SW 1271 (cell line): ENCODE measurements at places on chromosomes 6 and 20.

- no peak for DNase-seq
These were observed 102.1 kb downstream of the KCNB1 start for GRCh38 chr20:49380337-49380780.

DNA sequence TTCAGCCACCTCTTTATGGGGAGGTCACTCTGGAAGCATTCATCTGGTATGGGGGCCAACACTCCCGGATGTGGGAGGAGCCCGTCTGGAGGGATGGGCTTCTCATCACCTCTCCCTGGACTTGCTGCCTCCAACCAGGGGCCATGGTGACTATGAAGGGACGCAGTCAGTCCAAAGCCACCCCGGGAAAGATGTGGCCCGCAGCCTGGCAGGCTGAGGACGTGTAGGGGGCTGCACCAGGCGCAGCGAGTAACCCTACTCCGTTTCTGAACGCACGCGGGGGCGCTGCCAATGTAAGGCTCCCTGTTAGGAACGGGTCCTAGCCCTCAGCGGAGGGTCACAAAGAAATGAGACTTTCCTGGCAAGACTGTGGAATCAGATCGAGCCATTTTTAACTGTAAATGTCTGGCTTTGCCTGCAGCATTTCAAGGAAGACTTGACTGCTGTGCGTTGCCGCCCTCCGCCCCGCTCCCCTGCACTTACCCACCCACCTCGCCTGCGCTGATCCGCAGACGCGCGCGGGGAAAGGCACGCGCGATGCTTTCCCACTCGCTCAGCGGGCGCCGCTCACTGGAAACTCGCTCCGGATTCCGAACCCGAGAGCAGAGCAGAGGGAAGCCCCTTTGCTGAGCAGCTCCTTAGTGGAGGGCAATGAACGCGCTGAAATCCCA lies 55.1 kb downstream of the IL20RA start:
- no peak for DNase-seq

GRCh38 chr6:4736371-4736873 lies 39.8 kb upstream of the CDYL start:
- DNase-seq = no peak

DNA sequence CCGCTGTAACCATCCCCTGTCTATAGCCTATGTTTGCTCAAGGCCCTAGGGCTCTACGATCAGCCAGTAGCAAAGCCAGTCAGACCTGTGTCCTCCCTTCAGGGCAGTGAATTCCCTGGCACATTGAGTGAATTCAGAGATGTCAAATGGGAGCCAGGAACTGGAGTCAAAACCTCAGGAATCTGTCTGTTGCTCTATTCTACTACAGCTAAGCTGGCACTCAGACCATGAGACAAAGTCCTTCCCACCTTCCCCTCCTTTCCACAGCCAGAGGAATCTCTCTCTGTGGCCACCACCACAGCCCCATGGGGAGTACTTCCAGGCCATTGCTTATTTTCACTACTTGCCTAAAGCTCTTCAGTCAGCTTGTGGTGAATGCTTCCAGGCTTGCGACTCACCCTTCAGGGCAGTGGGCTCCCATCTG lies 82.0 kb downstream of the PKIB start:
- no peak for DNase-seq

DNA sequence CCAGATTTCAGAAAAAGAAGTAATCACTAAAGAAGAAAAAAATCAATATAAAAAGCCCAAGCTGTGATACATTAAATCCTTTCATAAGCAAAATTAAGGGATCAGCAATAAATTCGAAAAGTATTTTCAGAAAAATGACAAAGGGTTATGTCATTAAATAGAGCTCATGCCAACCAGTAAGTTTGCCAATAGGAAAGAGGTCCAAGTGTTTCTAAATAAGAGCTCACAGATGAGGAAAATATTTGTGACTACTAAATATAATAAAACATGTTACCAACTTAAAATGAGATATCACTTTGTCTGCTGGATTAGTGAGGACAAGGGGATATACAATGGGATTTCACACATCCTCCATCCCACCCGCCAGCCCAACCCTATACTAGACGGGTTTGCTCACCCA lies 140.3 kb upstream of the EYA4 start:
- no peak for DNase-seq

- no peak for DNase-seq
These were observed at the start of gene ALDH8A1 for GRCh38 chr6:134949927-134950326. Gene ALDH8A1 (minus strand): TSS chr6:134950101. CDS start chr6:134950053, 48 bp downstream.

DNA sequence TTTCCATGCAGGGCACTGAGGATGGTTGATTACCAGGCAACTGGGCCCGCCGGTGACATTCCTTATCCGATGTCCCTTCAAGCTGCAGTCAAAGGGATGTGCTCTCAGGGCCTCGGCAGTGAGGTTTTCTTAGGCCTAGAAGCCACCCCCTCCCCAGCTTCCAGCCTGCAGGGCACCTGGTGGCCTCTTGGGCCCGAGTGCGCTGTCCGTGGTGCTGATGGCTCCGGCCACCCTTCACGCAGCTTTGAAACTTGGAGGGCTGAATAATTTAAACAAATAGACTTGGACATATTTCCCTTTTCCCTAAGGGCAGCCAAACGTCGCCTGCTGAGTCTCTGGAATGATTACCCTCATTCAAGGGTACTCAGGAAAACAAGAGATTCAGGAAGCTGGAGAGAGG lies 8.9 kb upstream of the MLN start:
- DNase-seq = no peak

DNA sequence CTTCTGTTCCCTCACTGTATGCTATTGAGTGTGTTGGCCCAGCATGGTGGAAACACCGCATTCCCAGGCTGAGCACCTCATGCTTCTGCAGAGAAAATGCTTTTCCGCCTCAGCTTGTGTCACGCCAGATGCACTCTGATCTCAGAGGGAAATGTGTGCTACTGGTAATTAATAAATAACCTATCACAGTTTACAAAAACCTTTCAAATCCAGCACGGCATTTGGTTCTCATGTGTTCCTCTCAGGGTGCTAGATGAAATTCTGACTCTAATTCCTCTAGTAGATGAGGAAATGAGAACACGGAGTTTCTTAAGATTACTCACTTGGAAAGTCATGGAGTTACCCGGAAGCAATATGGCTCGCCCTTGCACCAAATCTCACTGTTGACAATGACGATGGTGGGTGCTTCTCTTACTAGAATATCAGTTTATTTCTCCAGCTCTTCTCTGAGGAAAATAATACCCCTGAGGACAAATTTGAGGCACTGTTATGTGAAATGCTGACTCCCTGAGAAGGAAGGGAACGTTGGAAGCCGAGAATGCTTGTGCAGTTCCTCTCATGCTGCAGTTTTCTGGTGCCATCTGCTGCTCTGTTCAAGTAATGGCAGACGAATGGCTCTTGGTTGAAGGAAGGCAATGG lies 116.6 kb downstream of the RNF144B start:
- DNase-seq = no peak

- no peak for DNase-seq
These were observed 15.6 kb upstream of the SUMO4 start for GRCh38 chr6:149384464-149384863.

DNA sequence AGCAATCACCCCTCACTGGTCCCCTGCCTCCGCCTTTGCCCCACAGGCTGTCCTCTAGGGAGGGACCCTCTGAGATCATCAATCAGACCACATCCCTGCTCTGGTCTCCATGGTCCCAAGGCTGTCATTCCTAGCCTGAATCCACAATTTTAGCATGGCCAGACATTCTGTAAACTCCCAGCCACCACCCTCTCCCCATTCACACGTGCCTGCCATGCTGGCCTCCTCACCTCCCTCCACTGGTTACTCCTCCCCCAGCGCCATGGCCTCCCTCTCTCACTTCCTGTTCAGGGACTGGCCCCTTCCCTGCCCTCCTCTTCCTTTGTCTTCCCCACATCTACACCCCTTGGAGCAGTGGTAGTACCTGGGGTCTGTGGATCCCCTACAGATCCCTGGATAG lies 150.7 kb upstream of the MLN start:
- DNase-seq = no peak

- no peak for DNase-seq
These were observed 87.0 kb upstream of the RSPO3 start for GRCh38 chr6:127031511-127031910.

- no peak for DNase-seq
These were observed 214.8 kb upstream of the GRIK2 start for GRCh38 chr6:101178748-101179147.

- DNase-seq = no peak
These were observed 2.5 kb downstream of the PRRT1 start for GRCh38 chr6:32149092-32149755.

- DNase-seq = no peak
These were observed 202.0 kb upstream of the ZNF184 start for GRCh38 chr6:27674882-27675281.

GRCh38 chr6:142648036-142648451 lies 296.9 kb downstream of the HIVEP2 start:
- no peak for DNase-seq

DNA sequence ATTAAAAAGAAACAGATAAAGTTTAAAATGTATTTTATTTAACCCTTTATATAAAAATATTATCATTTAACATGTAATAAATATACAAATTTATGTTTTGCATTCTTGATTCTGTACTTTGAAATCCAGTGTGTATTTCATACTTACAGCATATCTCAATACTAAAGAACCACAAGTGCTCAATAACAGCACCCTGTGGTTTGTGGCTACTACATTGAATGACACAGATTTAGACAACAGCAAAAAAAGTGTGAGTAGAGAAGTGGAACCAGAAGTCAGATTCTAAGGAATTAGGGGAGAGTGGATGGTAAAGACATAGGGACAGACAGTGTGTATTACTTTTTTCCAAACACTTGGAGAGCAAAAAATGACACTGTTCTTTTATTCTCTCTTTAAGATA lies 524.5 kb downstream of the BMP2 start:
- DNase-seq = no peak

- no peak for DNase-seq
These were observed 115.6 kb downstream of the TCP11 start for GRCh38 chr6:35025232-35026188.

DNA sequence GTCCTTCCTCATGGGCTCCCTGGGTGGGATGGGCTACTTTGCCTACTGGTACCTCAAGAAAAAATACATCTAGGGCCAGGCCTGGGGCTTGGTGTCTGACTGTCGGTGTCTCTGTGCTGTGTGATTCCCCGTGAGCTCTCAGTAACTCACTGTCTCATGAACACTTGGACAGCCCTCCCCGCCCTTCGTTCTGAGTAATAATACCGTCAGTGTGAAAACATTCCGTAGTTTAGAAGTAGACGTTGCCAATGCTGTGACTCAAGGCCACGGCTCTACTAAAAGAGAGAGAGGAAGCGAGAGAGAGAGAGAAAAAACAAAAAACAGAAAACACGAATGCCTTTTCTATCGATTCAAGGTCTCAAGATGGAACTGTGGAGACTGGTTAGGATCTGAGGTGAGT lies 31.8 kb downstream of the FITM2 start:
- DNase-seq = no peak

GRCh38 chr6:154872542-154873114 lies 122.5 kb upstream of the TIAM2 start:
- DNase-seq = no peak

DNA sequence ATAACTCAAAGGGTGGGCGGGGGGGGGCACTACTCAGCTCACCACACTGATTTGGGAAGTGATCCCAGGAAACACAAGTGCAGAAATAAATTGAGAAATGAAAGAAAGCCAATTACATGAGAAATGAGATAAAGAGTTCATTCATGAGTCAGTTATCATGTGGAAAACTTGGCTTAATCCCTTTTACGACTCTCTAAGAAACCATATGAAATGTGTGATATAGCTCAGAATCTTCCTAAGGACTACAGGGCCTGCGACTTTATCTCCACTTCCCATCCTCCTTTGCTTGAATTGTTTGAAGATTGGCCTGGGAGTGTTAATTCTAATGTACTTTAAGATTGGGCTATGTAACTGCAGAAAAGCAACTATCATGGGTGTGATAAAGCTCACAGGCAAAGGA lies 3.6 kb upstream of the BTN2A2 start:
- no peak for DNase-seq

DNA sequence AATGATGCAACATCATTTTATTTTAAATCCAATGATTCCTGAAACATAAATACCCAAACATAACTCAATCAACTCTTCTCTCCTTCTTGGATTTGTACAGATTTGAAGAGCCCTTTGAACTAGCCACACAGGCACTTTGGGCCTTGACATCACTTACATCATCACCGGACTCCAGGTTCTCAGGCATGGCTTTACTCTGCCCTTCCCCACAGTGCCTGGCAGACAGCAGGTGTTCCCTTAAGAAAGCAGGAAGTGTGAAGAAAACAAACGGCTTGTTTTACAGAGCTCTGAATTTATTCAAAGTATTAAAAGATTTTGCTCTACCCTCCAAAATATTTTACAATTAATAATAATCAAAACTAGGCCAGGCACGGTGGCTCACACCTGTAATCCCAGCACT lies 54.8 kb upstream of the GCM1 start:
- no peak for DNase-seq

DNA sequence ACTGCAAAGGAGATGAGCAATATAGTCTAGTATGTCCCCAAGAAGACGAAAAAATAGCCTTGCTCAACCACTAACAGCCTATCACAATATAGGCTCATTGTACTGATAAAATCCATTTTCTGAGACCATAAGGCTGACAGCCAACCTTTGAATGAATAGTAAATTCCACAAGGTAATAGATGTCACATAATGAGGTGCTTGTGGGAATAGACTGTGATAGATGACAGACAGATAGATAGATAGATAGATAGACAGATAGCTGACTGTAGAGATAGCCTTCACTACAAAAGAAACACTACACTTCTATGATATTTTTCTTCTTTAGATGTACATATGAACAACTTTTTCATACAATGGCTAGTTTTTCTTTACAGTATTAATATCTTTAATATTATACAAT lies 760.3 kb upstream of the NRSN1 start:
- no peak for DNase-seq

- DNase-seq = no peak
These were observed 155.0 kb downstream of the CFAP61 start for GRCh38 chr20:20207291-20207690.

GRCh38 chr20:53180928-53181362 lies 208.8 kb downstream of the TSHZ2 start:
- DNase-seq = no peak

DNA sequence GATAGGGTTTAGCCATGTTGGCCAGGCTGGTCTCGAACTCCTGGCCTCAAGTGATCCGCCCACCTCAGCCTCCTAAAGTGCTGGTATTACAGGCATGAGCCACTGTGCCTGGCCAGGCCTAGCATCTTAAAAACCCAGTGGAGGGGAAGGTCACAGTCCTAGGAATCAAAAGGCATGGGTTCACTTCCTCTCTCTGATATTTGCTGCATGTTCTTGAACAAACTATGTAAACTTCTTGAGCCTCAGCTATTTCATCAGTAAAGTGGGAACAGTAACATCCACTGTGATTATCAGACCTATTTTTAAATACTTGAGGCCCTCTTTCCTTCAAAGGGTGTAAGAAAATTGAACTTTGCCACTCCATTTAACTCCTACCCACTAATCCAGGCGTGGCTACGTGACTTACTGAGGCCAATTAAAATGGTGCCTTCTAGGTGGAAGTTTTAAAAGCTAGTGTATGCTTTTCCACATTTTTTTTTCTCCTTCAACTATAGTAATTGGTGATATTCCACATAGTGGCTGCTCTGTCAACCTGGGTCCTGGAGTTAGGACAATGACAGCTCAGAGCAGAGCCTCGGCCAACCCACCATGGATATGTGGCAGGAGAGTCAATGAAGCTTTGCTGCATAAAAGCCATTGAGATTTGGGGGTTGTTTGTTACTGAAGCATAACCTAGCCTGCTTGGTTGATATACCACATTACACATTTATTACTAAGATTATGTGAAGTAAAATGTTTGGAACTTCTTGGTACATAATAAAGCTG lies 32.2 kb upstream of the IER3 start:
- DNase-seq = no peak
